Right ventricle myocardium inferior (tissue), 1 donor: ENCODE measurements at places on chromosomes 12 and 14. TPM values are rescaled to one million over a fixed set of nuclear protein-coding genes. Genes with fewer than 3 reads are reported as not detected.

DNA sequence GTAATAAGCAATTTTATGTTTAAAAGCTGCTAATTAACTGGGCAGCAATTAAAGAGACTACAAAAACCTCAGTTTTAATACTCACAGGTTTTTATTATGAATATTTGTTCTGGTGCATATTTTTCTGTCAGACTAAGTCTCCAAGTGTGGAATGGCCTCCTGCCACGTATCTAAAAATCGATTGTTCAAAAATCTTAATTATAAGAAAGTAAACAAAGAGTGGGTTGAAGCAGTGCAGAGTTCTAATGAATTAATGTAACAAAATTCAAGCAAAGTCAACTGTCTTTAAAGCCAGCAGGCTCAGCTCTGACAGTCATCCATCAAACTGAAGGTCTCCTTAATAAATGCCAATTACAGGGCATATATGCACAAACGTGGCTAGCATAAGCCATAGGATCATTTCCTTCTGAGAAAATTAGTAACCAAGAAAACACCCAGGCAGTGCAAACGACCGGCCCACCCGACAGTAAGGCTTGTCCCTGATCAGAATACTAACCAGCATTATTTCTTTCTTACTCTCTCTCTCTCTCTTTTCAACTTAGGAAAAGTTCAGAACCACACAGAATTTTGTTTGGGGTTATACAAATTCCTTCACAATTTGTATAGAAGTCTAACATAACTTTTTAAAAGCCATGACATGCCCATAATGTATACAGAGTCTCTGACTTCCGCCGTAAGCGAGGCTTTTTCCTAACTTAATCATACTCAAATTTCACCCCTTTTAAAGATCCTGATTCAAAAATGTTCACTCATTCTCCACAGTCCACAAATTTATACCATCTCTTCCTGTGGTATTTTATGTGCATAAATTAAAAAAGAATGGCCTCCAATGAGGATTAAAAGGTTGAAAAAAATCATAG is 83.8 kb downstream of the SLC25A21 start:
- no peak for DNase-seq

The SLC24A4 gene
- 0.49 TPM for total RNA-seq

GRCh38 chr14:103688906-103689902 is 26.0 kb downstream of the XRCC3 start:
- peak; percentile 80 for DNase-seq

DNA sequence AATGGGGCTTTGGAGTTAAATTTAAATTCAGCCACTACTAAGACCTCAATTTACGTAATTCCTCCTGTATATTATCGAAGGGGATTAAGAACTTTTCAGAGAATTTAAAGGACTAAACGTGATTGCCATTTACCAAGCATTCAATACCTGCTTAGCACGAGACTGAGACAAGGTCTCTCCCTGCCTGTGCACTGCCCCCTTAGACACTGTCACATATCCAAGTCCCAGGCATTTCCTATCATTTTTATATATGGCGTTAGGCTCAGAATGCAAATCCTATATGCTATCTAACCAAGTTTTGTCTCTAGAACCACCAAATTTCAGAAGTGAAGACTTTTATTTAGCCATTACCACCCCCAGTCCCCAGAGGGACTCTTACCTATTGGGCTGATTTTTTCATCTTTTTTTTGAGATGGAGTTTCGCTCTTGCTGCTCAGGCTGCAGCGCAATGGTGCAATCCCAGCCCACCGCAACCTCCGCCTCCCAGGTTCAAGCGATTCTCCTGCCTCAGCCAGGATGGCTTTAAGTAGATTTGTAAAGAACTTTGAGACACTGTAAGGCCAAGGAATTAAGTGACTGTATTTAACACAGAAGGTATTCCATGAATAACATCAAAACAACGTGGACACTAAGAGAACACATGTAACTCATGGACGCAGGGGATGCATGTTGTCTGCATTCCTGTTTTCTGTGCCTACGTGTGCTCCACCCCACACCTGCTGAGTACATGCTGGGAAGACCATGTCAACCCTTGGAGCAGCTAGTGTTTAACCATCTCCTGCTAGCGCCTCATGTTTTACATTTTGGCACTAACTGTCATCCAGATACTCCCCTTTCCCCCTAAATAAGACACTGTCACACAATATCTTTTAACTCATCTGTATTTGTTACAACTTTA is 6.4 kb downstream of the HSP90AA1 start:
- no peak for DNase-seq

GRCh38 chr14:89373185-89373584 is 43.8 kb downstream of the FOXN3 start:
- no peak for DNase-seq

DNA sequence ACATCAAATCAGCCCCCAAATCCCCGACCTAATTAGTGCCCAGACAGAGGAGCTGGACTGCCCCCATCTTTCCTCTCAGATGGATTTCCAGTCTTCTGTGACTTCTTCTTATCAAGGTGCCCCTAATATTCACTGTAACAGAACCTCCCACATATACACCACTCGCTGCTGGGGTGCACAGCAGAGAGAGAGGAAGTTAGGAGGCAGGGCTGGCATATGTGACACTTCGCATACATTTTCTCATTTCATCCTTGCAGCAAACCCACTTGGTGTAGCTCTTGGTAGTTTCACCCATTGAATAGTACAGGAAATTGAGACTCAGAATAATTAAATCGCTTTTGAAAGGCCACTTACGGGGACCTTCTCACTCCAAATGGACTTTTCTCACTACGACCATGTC is 56.5 kb upstream of the CCND2 start:
- no peak for DNase-seq

DNA sequence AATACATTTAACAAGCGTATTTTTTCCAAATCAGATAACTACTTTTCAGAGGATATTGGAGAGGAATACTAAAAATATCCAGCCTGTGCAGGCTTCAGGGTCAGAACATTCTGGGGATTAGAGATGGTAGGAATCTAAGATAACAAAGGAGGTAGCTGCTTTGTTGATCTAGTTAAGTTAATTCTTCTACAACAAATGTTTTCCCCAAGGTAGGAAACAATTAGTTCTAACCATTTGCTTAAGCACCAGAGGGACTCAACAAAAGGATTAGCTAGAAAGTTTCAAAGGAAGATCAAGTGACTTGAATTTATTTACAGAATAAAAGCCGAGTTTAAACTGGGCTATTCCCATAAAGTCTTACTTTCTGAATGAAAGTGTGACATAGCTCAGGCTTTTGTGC is 524.2 kb downstream of the TMTC2 start:
- no peak for DNase-seq

The AP1G2 gene
- total RNA-seq: 15.5 TPM

DNA sequence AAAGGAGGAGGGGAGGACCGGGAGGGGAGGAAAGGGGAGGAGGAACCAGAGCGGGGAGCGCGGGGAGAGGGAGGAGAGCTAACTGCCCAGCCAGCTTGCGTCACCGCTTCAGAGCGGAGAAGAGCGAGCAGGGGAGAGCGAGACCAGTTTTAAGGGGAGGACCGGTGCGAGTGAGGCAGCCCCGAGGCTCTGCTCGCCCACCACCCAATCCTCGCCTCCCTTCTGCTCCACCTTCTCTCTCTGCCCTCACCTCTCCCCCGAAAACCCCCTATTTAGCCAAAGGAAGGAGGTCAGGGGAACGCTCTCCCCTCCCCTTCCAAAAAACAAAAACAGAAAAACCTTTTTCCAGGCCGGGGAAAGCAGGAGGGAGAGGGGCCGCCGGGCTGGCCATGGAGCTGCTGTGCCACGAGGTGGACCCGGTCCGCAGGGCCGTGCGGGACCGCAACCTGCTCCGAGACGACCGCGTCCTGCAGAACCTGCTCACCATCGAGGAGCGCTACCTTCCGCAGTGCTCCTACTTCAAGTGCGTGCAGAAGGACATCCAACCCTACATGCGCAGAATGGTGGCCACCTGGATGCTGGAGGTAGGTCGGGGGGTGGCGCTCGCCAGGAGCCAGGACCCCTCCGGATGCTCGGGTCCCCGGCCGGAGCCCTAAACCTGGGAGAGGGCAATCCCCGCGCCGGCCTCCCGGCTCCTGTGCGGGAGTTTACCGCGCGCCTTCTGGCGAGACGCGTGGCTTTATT is at the start of gene CCND2:
Gene CCND2 (plus strand): TSS at position 111 of the 744 bp plus-strand sequence. CDS start 279 bp downstream, at position 390.
- DNase-seq: peak; percentile 94

The CLEC7A gene
- 3.1 TPM for total RNA-seq

GRCh38 chr14:70576891-70577290 is 23.6 kb downstream of the MED6 start:
- no peak for DNase-seq

The SIX6 gene
- total RNA-seq: not detected

The IL31 gene
- total RNA-seq: not detected

DNA sequence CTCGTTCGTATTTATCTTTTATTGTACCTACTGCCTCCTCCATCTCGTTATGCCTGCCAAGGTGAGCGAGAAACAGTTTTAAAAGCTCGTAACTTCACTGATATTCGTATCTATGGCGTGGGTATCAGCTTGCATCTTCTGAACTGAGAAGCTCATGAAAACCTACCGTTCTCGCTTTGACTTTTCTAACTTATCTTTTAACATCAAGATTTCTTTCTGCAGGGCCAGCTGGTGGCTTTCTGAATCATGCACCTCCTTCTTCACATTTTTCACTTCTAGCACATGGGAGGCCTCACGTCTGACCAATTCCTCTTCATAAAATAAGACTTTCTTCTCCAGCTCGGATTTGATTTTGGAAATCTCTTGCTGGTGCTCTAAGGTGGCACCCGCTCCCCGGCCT is 45.8 kb downstream of the AMN start:
- DNase-seq: no peak

GRCh38 chr12:6855322-6855721 is 3.4 kb downstream of the USP5 start:
- no peak for DNase-seq

The FOXG1 gene
- not detected for total RNA-seq

The TSPAN8 gene
- not detected for total RNA-seq

DNA sequence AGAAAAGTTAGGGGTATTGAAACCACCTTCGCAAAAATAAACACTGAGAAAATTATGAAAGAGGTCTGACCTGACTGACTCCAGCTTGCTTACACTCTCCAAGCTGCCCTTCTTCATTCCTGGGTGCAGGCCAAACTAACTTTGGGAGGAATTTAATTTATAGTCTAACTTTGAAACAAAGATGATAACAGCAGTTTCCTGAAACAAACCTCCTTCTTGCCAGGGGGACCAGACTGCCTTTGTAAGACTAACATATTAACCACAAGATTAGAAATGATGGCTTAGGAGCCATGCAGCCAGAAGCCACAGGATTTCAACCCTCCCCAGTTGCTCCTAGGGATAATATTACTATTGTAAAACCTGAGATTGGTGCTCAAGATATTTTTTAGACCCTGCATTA is 13.8 kb upstream of the EEA1 start:
- DNase-seq: no peak

- no peak for DNase-seq
These were observed 33.3 kb downstream of the DYNC1H1 start for GRCh38 chr14:101997429-101998336.

GRCh38 chr12:19411234-19412204 is 27.8 kb upstream of the AEBP2 start:
- DNase-seq: no peak

DNA sequence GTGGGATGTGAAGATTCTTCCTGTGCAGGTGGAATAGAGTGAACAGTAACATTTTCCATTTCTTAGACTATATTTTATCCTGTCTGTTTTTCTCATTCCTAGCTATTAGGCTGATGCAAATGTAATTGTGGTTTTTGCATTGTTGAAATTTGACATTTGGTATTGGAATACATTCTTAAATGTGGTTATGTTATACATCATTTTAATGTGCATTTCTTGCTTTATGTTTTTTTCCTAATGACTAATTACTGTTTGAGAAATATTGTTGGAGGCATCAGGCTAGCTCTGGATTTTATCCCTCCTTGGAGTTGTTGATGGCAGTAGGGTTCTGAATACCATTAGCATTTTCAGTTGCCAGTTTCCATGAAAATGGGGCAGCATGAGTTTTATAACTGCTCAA is 75.9 kb upstream of the GNG2 start:
- no peak for DNase-seq

The COX8C gene
- total RNA-seq: 0.51 TPM

GRCh38 chr12:76047060-76047459 is 15.5 kb upstream of the PHLDA1 start:
- DNase-seq: no peak

DNA sequence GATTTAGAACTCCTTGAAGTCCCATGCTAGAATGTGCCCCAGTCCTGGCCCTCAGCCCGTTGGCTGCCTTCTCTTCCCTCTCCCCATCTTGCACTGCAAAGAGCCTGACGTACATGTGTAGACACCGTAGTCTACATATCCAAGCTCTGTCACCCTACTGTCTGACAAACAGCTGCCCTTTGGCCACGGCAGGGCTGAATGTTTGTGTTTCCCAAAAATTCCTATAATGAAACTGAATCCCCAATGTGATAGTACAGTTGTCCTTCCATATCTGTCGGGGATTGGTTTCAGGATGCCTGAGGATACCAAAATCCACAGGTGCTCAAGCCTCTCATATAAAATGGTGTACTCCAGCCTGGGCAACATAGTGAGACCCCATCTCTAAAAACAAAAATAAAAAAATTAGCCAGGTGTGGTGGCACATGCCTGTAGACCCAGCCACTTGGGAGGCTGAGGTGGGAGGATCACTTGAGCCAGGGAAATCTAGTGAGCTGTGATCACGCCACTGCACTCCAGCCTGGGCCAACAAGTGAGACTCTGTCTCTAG is 12.3 kb upstream of the TFCP2 start:
- no peak for DNase-seq

The TAS2R46 gene
- total RNA-seq: 0.43 TPM

DNA sequence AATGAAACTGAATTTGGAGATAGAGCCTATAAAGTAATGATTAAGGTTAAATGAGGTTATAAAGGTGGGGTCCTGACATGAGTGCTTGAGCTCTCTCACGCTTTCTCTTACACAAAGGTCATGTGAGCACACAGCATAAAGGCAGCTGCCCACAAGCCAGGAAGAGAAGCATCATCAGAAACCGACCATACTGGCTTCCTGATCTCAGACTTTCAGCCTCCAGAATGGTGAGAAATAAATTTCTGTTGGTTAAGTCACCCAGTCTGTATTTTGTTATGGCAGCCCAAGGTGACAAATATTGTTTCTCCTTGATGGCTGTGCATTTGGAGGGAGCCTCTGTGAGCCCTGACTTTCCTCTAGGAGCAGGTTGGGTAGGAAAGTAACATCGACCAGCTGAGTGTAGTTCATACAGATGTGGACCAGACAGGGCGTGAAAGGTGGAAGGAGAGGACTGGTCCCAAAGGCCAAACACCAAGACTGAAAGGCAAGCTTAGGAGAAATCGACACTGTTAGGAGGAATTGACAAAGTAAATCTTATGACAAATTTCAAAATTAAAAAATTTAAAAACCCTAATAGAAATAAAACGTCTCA is 97.6 kb upstream of the SLC38A2 start:
- DNase-seq: no peak

The P3H3 gene
- 10.3 TPM for total RNA-seq
